ENCODE measurements at places on chromosomes 7 and 10.

- no peak for DNase-seq
Measured at GRCh38 chr10:50063100-50063499, 4.7 kb upstream of the WASHC2A start.

- DNase-seq = no peak
Measured at GRCh38 chr10:127907411-127908105, 655 bp downstream of the PTPRE start.

DNA sequence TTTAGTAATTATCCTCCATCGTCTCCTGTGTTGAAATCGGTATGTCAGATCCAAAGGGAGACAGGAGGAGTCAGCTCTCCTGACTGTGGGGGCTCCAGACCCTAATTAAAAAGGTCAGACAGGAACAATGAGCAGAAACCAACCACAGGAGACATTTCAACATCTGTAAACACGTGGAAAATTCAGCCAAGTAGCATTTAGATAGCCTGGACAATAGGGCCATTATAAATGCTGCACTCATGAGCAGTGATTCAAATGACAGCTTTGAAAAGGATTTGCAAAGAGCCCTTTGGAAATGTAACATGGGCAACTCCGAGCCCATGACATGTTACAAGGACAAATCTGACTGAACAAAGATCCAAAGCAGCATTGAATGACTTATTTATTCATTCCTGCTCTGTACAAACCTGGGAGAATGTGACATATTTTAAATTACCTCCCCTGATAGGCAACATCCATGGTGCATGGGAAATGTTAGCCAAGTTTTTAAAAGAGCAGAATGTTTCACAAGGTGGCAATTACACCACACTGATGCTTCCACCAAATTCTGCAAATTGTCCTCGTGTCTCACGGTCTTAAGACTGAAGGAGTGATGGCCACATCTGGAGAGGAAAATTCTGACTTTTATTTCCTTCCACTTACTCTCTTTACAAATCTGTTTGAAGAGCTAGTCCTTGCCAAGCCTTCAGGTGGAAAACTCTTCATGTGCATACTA, 113.3 kb upstream of the KMT2E start:
- DNase-seq = no peak

DNA sequence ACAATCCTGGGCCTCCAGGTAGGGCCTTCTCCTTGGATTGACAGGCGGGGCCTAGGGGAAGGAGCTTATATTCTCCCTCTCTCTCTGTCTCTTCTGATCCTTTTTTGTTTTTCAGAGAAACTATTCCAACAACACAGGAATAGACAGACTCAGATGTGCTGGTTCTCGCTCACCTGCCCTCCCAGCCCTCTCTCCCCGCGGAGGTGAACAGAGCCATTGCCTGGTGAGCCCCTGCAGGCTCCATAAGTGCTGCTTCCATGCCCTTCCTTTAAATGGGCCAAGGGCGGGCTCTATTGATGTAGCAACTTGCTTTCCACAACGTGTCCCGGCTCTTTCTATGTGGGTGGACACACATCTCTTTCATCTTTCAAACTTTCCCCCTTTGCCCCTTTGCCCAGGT, 47.2 kb upstream of the IGFBP3 start:
- no peak for DNase-seq

- no peak for DNase-seq
Measured at GRCh38 chr10:119976421-119976820, 83.9 kb downstream of the SEC23IP start.

- DNase-seq = no peak
Measured at GRCh38 chr10:92486637-92487036, 87.3 kb downstream of the IDE start.

GRCh38 chr7:73463966-73464365, 30.4 kb downstream of the FZD9 start:
- DNase-seq = no peak

DNA sequence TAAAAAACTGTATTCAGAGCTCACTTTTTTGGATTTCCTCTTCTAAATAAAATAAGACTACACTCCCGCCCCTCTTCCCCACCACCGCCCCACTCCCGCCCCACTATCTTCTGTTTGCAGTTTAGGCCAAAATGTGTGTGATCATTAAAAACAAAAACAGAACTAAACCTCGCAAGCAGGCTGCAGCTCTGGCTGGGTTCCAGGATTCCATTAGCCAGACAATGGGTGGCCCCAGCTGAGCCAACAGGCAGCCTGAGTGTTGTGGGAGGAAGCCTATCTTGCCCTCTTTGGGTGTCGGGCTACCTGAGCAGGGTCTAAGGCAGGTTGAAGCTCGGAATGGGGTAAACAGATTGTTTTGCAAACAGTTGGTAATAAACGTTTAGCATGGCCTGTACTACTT, 41.7 kb downstream of the ARL4A start:
- peak; percentile 78 for DNase-seq

DNA sequence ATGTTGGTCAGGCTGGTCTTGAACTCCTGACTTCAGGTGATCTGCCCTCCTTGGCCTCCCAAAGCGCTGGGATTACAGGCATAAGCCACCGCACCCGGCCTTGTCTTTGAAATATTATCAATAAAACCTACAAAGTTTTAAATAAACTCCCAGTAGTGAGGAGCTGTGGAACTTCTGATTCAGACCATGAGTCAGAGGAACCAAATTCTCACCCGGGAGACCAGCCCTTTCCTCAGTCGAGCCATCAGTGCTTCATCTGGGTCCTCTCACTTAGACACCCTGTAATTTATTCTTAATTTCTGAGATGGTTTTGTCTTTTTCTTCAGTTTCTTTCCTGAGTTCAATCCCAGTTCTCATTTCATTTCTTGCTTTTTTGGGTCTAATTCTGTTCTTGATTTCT, 68.6 kb downstream of the DYNC2I1 start:
- no peak for DNase-seq

- DNase-seq = no peak
Measured at GRCh38 chr7:87170828-87171227, 18.6 kb downstream of the DMTF1 start.

DNA sequence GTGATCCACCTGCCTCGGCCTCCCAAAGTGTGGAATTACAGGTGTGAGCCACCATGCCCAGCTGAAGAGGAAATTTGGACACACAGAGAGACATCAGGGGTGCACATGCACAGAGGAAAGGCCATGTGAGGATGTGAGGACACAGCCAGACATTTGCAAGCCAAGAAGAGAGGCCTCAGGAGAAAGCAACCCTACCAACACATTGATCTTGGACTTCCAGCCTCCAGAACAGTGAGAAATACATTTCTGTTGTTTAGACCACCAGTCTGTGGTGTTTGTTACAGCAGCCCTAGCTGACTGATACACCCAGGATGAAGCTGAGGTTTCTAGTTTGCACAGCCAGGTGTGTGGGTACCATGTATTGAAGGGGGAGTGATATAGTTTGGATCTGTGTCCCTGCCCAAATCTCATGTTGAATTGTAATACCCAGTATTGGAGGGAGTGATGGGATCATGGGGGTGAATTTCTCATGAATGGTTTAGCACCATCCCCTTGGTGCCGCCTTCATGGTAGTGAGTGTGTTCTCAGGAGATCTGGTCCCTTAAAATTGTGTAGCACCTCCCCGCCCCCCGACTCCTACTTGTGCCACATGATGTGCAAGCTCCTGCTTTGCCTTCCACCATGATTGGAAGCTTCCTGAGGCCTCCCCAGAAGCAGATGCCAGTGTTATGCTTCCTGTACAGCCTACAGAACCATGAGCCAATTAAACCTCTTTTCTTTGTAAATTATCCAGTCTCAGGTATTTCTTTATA, 64.7 kb upstream of the DUSP5 start:
- no peak for DNase-seq

DNA sequence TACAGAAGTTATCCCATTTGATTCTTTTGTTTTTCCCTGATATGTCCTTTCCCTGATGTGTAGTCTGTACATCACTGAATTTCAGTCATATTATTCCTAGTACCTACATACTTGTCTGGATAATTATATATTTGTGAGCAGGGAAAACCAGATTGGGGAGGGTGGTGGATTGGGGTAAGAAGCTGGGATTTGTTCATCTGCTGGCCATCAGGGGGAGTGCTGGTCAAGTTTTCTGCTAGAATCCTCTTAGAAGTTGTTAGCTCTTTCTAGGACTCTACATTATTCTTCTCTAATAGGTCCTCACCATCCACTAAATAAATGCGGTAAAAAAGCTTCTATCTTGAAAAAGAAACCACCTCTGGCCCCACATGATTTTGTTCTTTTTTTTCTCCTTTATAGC, 232.7 kb upstream of the TAC1 start:
- no peak for DNase-seq

DNA sequence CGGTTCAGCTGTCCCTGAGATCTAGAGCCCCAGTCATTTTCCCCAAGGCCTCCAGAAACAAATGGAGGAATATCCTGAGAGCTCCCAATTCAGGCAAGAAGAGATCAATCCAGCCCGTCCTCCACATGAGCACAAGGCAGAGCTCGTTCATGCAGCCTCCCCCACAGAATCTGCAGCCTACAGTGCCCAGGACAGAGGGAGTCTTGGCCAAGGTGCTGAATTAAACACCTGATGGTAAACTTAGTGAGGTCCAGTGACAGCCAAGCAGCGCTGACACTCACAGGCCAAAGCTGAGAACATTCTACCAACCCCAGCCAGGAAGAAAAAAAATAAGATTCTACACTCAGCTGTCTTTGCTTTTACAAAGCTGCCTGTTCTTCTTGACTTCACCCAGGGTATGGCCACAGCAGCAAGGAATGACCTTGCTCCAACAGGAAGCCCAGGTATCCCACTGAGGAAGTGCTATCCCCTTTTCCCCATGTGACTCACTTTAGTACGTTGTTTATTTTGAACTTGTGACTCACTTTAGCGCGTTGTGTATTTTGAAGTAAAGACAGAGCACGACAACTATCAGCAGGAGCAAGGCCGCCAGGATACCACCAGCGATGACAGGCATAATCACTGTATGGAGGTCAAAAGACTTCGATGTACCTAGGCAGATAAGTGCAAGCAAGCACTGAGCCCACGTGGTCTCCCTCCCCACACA, 4.4 kb upstream of the CUZD1 start:
- DNase-seq = no peak

- DNase-seq = no peak
Measured at GRCh38 chr10:74544106-74544505, 282.3 kb upstream of the KAT6B start.

DNA sequence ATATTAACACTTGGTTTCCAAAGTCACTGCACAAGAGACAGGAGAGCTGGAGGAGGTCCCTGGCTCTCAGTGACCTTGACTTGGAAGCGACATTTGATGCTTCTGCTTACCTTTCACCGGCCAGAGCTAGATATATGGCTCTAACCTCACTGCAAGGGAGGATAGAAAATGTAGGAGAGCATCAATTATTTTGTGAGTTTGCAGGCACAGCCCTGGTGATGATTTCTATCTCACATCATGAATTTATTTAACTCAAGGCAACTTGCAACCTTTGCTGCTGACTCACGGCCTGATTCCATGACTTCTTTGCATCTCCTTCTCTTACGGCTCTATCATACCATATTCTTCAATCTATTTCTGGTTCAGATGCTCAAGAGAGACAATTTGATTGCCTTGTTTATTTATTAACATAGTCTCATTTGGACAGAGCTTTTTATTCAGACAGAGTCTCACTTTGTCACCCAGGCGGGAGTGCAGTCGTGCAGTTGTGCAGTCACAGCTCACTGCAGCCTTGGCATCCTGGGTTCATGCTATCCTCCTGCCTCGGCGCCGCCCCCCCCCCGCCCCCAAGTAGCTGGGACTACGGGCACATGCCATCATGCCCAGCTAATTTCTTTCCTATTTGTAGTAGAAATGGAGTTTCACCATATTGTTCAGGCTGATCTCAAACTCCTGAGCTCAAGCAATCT, 196.0 kb downstream of the REEP3 start:
- DNase-seq = no peak

DNA sequence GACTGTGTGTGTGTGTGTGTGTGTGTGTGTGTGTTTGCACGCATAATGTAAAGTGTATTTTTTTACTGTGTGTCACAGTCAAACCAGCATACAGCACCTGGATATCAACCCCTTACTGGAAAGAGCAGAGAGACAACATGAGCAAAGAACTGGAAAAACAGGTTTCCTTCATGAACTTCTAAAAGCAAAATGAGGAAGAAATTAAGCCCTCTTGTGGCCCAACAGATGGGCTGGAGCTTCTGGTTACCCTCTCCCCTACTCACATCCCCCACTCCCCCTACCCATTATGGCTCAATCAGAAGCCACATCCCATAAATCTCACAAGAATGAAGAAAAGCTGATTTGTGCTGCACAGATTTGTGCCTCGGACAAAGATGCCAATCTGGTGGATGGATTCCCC, 36.2 kb downstream of the PDE1C start:
- no peak for DNase-seq

GRCh38 chr10:128087884-128088709, 38.1 kb downstream of the MKI67 start:
- DNase-seq = peak; percentile 46

DNA sequence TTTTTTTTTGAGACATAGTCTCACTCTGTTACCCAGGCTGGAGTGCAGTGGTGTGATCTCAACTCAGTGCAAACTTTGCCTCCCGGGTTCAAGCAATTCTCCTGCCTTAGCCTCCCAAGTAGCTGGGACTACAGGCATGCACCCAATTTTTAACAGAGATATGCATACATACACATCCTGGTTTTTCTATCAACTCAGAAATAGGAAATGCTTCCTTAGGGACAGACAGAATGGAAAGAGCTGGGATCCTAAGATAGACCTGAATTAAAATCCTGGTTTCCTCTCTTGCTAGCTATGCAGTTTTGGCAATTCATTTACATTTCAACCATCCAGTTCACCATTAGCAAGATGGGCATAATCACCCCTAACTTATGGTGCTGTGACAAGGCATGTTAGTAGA, 347.5 kb downstream of the GPAM start:
- no peak for DNase-seq

- no peak for DNase-seq
Measured at GRCh38 chr10:115772606-115773005, 500.4 kb downstream of the GFRA1 start.

DNA sequence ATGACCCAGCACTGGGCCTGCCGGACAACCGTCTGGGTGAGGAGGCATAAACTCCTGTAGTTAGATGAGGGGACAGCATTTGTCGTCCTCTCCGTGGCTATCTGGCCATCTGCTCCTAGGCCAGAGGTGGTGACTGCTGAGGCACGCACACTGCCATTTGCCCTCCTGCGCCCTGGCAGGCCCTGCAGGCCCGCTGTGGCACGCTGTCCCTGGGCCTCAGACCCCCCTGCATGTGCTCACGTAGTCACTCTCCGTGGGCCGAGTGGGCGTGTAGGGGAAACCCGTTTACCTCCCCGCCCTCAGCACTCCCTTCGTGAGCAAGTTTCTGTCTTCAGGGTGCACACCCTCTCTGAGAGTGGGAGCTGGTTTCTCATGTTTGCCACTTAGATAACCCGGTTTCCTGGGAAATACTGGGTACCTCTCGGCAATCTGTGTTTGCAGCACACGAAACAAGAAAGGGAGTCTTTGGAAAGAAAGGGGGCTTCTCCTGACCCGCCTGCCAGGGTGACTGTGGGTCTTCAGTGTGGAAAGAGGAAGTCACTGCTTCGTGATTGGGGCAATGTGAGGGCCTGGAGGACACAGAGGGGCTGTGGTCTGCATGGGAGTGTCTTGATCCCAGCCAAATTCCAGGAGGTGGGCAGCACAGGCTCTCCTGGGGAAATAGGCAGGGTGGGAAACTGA, 10.8 kb downstream of the ADAMTS14 start:
- DNase-seq = no peak

- DNase-seq = no peak
Measured at GRCh38 chr7:29815181-29816105, 9.1 kb downstream of the WIPF3 start.

- no peak for DNase-seq
Measured at GRCh38 chr7:157292770-157293412, 43.9 kb upstream of the DNAJB6 start.
